ENCODE measurements at places on chromosomes 2 and 18.

DNA sequence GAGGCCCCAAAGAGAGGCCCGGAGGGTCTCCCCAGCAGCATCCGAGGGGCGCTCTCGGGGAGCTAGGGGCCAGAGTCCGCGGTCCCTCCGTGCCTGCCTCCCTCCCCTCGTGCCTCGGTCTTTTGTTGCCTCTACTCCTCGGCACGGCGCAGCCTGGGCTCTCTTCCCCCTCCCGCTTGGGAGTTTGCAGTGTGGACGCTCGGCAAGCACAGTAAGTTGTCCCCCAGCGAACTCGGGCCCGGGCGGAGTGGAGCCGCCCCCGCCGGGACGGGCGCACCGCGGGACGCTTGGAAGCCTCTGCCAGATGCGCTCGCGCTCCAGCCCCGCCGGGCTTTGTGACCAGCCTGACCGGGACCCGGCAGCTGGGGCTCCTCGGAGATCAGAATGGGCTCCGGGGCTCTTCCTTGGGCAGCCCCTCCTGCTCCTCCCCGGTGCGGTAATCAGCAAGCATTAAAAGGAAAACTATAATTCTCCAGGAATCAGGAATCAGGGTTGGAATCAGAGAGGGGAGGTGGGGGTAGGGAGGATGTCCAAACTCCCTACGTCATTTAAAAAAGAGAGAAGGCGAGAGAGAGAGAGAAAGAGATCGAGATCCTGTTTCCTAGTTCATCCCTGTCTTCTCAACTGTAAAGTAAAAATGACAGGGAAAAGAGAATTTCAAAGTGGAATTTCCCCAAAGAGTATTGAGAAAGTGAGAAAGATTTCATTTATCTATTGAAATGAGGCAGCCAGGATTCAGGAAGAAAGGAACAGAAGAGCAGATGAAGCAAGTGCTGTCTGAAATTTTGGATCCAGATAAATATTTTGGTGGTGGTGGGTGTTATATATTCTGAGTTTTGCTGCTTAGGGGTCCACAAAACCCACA is 786 bp upstream of the TMEM200C start:
- no peaks in the 10 kb centered on the region for H3K36me3 ChIP-seq
- H3K27ac ChIP-seq: no peak overlapping the region
- H3K4me1 ChIP-seq: no peaks in the 10 kb centered on the region
- no peak for DNase-seq

GRCh38 chr2:134943540-134943939 is 24.9 kb downstream of the CCNT2 start:
- no peak overlapping the region for H3K27ac ChIP-seq
- peaks cover 20% of the 10 kb centered on the region for H3K4me1 ChIP-seq
- H3K4me3 ChIP-seq: no peak overlapping the region
- H3K36me3 ChIP-seq: peaks cover 20% of the 10 kb centered on the region
- no peaks in the 10 kb centered on the region for H3K27me3 ChIP-seq
- DNase-seq: no peak

GRCh38 chr2:27843992-27844391 is 46.2 kb downstream of the RBKS start:
- no peak overlapping the region for H3K4me3 ChIP-seq
- H3K27ac ChIP-seq: no peak overlapping the region
- H3K4me1 ChIP-seq: no peaks in the 10 kb centered on the region

- H3K27ac ChIP-seq: no peak overlapping the region
- peaks cover 41% of the 10 kb centered on the region for H3K27me3 ChIP-seq
- no peaks in the 10 kb centered on the region for H3K4me1 ChIP-seq
- H3K4me3 ChIP-seq: no peak overlapping the region
Measured at GRCh38 chr2:181675254-181675653, 5.1 kb downstream of the NEUROD1 start.

GRCh38 chr2:101859604-101860003 is 132.2 kb upstream of the IL1R2 start:
- H3K27me3 ChIP-seq: no peaks in the 10 kb centered on the region
- H3K4me3 ChIP-seq: no peak overlapping the region
- H3K4me1 ChIP-seq: no peaks in the 10 kb centered on the region

DNA sequence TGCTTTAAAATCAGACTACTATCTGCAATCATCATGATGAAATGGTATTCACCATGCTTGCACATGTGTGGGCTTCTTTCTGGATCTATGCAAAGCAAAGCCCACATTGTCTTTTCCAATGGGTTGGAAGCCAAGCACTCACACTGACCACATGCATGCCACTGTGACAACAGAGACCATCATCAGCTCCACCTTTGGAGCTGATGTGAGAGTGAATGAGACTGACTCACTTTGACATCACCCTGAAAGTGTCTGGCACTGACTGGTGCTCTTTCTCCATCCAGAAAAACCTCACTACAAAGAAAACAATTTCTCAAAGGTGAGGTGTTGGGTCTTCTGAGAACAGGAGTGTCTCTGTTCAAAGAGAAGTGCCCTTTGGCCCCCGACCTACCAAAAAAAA is 4.7 kb downstream of the MYO5B start:
- no peak for DNase-seq
- no peak overlapping the region for H3K27ac ChIP-seq

DNA sequence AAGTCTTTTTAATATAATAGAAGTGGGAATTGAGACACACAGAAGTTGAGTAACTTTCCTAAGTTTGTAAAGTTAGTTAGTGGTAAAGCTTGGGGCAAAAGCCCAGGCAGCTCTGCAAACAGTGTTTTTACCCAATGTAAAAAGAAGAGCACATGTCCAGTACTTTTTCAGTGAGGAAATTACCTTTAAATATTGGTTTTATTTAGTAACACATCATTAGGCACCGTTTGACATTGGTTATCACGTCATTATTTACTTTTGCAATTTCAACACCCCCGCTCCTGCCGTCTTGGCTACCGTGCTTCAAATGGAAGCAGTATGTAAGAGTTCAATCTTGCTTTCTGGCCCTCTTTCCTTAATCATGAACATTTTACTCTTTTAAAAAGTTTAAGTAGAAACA is 807.9 kb downstream of the EPHA4 start:
- H3K4me1 ChIP-seq: no peaks in the 10 kb centered on the region
- no peak for DNase-seq
- H3K27ac ChIP-seq: no peak overlapping the region
- no peak overlapping the region for H3K4me3 ChIP-seq
- H3K36me3 ChIP-seq: no peaks in the 10 kb centered on the region
- H3K27me3 ChIP-seq: no peaks in the 10 kb centered on the region
